ENCODE measurements at places on chromosomes 11 and 22.

- no peak for DNase-seq
These were observed 101.7 kb downstream of the FAM181B start for GRCh38 chr11:82631722-82632630.

- no peak for DNase-seq
These were observed at the start of gene OR8B12 for GRCh38 chr11:124543554-124543953. Gene OR8B12 (minus strand): TSS chr11:124543654. CDS start chr11:124543654, 0 bp downstream.

- no peak for DNase-seq
These were observed 168.8 kb upstream of the SYT13 start for GRCh38 chr11:45454917-45455401.

DNA sequence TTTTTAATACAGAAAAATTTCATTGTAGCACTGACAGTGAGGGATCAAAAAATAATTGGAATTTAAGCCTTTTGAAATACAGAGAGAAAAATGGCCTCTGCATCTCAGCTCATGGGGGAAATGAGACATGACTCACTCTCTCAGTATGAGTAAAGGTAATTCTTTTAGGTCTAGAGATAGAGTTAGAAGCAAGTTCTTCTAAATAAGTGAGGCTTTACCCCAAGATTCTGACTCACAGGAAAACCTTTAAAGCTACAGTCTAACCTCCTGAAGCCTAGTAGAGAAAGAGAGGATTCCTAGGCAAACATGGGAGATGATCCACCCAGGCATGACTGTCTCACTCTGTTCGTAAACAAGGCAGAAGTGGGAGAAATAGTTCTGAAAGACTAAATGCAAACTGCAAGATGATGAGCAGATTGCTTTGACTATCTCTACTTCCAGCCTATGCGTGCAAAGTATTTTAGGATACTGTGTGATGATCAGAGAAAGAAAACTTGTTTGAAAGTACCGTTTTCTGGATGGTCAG lies 1003.3 kb upstream of the CCDC90B start:
- peak; percentile 7 for DNase-seq

- no peak for DNase-seq
These were observed 85.3 kb downstream of the GAB4 start for GRCh38 chr22:16922706-16923105.

DNA sequence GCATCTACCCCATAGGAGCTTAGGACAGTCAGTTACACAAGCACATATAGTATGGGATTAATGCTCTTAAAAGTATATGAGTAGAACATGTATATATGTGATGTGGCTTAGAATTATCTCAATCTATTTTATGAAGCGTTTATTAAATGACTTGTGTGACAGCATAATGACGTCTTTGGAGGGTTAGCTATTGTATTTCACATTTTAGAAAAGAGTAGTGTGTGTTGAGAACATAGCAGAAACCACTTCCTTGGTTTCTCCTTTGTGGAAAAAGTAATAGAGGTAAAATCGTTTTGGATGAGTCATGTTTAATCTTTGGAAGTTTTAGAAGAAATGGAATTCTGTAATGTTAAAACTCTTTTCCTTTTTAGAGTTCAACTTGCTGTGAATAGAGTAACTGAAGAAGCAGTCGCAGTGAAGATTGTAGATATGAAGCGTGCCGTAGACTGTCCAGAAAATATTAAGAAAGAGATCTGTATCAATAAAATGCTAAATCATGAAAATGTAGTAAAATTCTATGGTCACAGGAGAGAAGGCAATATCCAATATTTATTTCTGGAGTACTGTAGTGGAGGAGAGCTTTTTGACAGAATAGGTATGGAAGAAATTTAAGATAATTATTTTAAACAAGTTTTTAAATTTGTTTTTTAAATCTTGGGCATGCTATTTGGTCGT lies 2.4 kb downstream of the CHEK1 start:
- peak; percentile 20 for DNase-seq

- DNase-seq: no peak
These were observed 77.4 kb upstream of the TMEM45B start for GRCh38 chr11:129738242-129738641.

All from cardiac fibroblast (primary cell).